ENCODE measurements at places on chromosomes 7 and 10.

DNA sequence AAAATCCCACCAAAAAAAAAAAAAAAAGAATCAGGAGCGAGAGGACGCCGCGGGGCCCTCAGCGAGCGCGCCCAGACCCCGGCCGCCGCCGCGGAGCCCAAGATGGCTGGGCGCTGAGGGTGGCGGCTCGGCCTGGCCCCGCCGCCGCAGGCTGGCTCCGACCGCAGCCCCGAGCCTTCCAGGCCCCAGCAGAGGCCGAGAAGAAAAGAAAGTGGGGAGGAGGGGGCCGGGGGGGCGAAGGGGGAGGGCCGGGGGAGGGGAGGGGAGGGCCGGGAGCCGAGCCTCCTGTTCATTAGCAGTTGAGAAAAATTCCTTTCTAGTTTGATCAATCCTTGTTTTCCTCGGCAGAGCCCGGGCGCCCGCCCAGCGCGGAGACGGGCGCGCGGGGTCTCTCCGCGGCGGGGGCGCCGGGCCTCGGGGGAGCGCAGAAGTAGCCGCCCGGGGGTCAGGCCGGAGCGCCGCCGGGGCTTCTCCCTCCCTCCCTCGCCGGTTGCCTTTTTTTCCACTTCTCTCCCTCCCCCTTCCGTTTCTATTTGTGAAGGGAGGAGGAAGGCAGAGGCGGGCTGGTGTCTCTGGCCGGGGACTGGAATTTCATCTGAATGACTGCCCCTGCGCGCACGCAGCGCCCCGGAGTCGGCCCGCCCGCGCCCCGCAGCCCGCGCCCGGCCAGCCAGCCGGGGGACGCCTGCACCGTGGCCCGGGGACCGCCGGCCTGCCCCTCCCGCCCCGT, 778 bp upstream of the TRIM8 start:
- DNase-seq: peak; percentile 77

DNA sequence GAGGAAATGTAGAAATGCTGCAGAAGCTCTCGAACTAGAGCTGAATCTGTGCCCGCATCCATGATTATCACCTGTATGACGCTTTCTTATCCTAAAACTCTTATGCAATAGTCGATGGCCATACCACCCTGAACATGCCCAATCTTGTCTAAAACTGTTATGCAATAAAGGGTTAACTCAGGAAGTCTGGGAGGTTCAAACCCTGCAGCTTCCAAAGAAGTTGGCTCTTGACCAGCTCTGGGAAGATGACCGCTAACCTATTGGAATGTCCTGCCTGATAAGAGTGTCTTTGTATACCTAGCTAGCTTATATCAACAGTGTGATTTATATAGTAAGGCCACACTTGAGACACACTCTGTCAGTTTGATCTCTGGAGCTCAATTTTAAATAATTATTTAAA, 3.4 kb upstream of the C10orf88 start:
- no peak for DNase-seq

GRCh38 chr10:132601567-132601966, 64.0 kb downstream of the INPP5A start:
- DNase-seq: no peak

DNA sequence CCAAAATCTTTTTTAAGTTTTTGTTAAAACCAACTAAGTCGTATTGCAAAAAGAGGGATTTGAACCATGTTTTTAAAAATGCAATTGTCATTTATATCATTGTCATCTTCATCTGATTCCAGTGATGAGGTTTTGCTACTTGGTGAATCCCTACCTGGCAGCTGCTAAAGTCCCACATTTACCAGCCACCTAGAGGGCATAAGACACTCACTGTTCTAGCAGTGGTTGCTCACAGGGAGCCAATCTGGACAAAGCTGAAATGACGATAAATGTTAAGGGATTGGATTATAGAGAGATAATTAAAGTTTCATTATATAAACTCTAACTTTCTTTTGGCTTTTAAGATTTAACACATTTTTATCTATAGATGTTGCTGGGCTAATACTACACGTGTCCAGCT, 18.7 kb downstream of the KIFBP start:
- DNase-seq: no peak

- DNase-seq: no peak
These were observed 22.1 kb upstream of the PRKAR1B start for GRCh38 chr7:749140-749551.
